ENCODE measurements at places on chromosomes 6 and 20.
A peak's percentile ranks its signal among the peaks of the same experiment; 100 is the strongest.

GRCh38 chr6:4102687-4103244 lies 23.8 kb upstream of the FAM217A start:
- DNase-seq: no peak

DNA sequence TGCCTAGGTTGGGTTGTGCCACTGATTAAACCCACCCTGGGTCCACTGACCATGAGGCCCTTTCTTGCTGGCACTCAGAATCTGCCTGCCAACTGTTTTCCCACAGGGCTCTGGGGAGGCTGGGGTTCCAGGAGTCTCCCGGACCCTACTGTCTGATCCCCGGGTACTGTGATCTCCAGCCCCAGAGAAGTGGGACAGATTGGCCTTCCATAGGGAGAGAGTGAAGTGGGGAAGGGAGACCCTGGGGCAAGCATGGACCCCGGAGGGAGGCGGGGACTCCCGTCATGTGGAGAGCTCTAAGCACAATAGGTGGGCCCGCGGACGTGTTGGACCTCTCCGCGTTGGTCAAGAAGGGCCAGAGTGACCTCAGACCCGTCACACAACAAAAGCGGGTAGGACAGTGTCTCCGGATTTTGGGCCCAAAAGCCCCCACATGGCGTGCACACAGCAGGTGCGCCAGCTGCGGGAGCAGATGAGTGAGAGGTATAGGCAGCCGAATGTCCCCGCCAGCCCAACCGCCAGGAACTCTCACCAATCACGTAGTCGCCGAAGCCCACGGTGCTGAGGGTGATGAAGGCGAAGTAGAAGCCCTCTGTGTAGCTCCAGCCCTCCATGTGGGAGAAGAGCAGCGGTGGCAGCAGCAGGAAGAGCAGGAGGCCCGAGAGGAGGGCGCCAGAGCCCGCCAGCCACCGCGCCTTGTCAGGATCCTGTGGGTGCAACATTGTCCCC lies 10.6 kb downstream of the KCNK17 start:
- no peak for DNase-seq

DNA sequence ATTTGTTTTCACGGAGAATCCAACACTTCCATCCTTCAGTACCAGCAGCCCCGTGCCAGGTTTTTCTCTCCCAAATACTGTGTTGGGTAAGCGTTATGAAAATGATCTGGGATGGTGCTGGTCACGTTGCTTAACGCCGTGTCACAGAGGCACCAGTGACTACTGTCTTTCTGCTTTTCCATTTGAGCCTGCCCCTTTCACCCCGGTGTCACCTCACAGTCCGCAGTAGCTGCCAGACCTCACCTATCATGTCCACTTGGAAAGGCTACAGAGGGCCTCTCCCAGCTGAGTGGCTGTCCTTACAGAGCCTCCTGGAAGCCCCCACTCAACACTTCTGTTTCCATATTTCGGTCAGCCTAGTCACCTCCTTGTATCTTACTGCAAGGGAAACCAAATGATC lies 176.5 kb upstream of the ARID1B start:
- no peak for DNase-seq

GRCh38 chr20:37267667-37268313 lies 6.2 kb upstream of the GHRH start:
- DNase-seq: peak; percentile 65

DNA sequence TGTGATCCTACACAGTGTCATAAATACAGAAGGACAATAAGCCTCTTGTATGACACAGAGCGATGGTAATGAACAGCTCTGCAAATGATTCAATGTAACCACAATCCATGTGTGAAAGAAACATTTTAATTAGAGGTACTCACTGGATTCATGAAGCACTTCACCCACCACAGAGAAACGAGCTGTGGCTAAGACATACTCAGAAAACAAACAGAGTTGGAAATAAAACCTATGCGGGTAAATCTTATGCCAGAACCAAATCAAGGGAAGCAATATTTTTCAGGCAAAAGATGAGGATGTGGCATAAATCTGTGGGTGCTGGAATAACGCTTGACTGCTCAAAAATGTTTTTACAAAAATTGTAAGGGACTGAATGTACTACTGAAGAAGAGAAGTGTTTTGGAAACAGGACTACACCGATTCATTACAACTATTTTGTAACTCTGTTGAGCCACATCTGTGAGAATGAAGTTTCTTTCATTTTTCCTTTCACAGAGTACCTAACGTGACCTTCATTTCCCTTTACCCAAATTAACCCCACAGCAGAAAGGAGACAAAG lies 112.1 kb downstream of the WDR27 start:
- no peak for DNase-seq

Data from H7 (cell line).